ENCODE measurements at places on chromosomes 6 and 20.

DNA sequence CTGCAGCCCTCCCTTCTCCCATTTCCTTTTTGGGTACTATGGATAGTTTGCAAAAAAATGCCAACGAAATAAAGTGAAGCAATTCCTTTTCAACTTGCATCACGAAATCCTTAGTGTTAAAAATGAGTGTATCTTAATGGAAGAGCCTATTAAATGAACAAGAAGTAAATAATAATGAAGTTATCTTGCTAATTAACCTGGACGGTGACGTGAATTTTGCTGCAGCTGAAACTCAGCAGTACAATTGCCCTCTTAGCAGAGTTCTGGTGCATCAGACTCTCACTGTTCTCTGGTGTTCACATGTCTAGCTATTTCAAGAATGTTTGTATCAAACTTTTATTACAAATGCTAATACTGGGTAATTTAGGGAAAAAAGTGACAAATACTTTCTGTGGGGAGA, 119.7 kb upstream of the HDAC2 start:
- DNase-seq, result no peak

DNA sequence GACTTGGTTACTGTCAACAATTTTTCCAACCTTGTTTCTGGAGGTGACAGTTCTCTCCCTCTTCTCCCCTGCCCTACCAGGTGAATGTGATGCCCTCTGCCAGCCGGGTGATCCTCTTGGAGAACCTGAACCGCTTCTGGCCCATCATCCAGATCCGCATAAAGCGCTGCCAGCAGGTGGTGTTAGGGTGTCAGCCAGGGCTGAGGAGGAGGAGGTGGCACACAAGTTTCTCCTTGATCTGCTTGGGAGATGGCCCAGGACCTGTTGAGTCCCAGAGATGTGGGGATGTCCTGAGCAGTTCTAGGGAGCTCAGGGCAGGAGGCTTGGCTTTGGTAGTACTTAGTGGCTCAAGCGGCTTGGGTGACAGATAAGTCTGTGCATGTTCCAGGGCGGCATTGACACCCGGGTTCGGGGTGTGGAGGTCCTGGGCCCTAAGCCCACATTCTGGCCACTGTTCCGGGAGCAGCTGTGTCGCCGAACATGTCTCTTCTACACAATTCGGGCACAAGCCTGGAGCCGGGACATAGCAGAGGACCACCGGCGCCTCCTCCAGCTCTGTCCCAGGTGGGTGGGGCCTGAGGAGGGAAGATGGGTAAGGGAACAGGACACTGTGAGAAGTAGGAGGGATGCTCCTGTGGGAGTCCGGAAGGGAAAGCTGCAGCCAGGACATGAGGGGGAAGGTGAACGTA, 21.2 kb downstream of the CUL9 start:
- DNase-seq, result no peak

- DNase-seq, result no peak
Measured at GRCh38 chr6:30213667-30213956, 406 bp upstream of the TRIM26 start.

DNA sequence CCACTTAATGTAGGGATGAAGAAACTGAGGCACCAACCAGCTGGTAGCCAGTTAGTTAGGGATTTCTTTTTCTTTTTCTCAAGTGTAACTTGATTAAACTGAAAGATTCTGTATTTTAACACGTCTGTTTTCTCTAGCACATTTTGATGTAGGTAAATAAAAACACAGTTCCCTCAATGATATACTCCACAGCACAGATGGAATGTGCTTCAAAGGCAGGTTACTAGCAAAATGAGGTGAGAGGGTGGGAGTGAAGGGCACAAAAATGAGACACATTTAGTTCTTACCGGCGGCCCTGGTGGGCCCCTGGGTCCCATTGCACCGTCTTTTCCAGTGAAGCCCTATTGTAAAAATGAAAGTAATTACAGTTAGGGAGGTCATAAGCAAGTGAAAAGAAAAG, 108.9 kb downstream of the COL12A1 start:
- no peak for DNase-seq

DNA sequence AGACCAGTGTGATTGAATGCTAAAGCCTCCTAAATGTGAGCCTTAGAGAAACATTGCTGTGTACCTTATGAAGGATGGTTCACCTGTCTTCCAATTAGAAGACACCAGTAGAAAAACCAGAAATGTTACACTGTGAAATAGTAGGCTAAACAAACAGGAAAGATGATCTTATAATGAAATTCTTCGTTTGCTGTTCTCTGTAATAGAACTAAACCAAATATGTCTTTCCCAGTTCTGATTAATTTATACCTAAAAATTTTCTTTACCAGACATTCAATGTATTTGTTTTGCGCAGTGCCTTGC, 114.8 kb downstream of the RTN4IP1 start:
- DNase-seq, result no peak

DNA sequence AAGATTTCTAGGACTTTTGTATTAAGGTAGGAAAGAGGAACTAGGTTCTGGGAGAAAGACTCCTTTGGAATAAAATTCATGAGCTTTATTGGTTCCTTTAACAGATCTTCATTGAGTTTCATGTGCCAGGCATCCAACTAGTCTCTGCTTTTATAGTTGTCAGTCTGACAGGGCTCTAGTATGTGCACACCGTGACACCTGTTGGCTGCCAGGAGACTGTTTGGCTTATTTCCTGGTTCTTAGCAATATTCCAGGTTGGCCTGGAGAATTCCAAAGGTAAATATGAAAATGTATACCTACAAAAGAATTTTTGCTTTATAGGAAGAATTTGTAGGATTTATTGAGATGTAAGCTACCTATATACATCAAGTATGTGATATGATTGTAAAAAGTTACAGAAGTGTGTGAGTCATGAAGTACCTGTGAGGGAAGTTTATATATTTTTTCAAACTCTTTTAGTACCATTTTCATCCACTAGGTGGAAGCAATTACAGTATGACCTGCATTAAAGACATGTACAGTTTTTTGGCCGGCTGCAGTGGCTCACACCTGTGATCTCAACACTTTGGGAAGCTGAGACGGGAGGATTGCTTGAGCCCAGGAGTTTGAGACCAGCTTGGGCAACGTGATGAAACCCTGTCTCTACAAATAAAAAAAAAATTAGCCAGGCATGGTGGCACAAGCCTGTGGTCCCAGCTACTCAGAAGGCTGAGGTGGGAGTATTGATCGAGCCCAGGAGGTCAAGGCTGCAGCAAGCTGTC, 35.2 kb downstream of the NDUFAF5 start:
- DNase-seq, result peak; percentile 41

GRCh38 chr6:152100183-152100618, 292.7 kb downstream of the ESR1 start:
- DNase-seq, result no peak

DNA sequence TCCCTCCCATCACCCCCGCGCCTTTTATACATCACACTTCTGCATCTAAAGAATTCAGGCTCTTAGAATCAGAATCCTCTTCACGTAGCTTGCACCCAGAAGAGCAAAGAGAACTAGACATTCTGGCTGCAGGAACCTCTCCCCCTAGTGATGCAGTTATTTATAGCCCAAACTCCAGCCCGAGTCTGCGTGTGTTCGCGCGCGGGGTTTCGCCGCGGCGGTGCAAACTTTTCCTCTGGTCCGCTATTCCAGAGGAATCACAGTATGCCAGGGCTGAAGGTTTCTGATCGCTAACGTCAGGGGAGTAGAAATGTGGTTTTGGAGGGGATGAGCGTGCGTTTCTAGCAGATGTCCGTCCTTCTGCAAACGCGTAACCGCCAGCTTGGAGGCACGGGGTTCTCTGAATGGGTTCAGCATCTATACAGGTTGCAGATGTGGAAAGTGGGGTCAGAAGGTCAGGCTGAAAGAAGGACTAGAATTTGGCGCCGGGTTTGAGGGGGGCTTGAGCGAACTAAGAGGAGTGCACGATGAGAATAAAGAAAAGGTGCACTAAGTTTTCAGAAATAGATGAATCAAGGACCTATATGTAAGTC, 1.8 kb downstream of the EPHA7 start:
- DNase-seq, result no peak

DNA sequence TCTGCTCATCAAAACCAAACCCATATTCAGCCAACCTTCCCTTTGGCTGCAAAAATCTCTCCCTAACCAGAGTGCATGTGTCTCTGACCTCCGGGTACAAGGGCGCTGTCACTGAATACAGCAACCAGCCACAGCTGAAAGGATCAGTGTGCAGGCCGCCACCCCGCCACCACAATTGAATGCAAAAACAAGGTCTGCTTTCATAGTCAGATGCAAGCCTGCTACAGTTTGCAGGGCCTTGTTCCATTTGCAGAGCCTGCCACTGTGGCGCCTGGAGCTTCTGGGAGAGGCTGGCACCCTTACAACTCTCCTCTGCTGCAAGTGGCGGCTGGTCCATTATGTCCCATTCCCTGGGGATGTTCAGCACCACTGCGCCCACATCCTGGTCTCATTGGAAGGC, 23.5 kb downstream of the MDGA1 start:
- no peak for DNase-seq

DNA sequence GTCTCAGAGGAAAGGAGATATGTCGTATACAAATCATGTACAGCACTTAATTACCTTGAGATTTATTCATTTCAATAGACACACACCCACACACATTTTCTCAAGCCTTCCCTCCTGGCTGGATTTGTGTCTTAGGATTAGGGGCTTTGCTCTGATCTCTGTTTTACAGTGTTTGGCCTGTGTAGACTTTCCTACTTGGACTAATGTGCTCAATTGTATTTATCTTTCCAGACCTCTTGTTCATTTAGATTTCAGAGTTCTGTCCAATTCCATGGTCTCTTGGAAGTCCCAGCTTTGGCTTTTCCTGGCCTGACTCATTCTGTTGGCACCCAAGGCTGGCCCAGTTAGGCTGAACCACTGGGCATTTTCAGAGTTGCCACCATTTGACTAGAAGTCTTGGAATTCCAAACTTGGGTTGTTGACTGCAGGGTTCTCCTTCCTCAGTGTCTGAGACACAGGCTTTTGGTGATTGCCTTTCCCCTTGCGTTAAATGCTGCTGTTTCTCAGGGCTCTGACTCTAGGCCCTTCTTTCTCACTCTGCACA, 8.9 kb upstream of the RFPL4B start:
- DNase-seq, result no peak

DNA sequence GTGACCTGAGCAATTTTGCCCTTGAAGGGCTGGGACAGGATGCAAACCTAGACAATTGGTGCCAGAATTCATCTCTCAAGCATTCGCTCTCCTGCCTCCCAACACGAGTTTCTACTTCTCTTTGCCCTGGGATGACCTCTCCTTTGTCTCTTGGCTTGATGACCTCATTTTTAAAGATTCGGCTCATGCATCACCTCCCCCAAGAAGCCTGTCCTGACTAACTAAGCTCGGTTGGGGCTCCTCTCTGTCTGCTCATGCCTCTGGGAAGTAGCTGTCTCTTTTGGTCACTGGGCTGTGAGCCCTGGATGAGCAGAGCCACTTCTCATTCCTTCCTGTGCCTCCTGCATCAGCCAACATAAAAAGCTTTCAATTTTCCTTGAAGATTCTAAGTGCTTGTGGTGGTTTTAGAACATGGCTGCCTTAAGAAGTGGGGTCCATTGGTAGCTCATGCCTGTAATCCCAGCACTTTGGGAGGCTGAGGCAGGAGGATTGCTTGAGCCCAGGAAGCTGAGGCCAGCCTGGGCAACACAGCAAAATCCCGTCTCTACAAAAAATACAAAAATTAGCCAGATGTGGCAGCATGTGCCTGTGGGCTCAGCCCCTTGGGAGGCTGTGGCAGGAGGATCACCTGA, 11.1 kb upstream of the TCF15 start:
- no peak for DNase-seq

DNA sequence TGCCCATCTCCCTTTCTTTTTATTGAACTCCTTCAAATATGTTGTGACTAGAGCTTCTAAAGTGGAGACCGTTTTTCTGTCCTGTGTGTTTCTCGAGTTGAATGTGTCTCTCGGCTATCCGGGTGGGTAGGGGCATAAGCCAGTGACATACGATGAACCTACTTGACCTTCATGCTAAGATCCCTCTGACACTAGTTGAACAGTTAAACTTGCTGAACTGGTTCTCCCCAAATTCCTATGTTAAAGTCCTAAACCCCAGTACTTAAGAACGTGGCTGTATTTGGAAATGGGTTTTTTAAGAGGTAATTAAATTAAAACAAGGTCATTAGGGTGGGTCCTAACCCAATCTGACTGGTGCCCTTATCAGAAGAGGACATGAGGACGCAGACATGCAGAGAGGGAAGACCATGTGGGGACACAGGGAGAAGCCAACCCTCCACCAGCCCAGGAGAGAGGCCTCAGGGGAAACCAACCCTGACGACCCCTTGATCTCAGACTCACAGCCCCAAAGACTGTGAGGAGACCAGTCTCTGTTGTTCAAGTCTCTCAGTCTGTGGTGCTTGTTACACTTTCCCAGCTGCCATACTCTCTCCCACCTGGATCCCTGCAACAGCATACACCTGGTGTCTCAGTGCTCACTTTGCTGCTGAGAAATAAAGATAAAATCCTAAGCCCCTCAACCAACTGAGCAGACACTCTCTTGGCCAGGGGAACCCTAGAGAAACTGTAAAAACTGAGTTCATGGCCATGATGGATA, 208.4 kb downstream of the MYLK4 start:
- no peak for DNase-seq

DNA sequence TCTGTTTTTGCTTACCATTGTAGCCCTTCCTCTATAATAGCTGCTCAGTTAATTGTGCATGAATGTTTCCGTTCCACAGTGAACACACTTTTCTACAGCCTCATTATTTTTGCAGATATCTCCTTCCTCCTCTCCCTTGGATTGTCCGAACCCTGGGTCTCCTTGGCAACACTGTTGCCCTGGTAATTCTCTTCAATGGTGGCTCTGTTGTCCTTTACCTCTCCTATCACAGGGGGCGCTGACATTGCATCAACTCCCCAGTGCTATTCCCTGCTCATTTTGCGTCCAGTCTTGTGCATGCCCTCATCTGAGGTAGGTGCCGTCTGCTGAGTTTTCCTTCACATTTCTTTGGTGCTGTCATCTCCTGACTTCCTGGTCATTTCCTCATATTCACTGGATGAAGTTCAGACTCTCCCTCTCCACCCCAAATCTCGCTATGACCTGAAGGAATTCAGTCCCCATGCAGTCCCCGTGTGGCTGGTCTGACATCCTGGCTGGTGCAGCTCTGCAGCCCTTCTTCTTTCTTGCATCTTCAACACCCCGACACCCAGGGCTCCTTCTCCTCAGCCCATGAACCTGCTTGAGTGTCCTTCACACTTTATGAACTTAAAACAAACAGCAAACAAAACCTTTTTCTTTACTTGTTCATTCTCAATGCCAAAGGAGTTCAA, 21.1 kb downstream of the PHACTR2 start:
- DNase-seq, result no peak

GRCh38 chr20:3248167-3248992, 9.4 kb upstream of the SLC4A11 start:
- no peak for DNase-seq

DNA sequence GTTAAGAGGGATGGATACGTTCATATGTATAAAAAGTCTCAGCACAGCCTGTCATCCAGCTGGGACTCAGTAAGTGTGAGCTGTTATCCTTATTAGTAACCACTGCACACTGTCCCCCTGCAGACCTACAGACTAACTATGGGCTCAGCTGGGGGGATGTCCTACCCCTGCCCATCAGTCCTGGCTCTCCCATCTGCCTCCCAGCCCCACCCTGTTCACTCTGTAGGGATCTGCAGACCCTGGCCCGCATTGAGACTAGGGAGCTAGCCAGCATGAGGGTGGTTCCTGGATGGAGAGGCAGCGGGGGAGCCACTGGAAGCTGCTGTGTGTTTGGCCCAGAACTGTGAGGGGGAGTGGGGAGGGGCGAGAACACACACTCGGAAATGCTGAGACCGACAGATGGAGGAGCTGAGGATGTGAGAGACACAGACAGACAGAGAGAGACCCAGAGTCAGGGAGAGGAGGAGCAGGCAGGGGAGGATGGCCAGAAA, 17.1 kb downstream of the XKR7 start:
- no peak for DNase-seq

All from urinary bladder (tissue), 4 donors.